ENCODE measurements at places on chromosomes 7 and 10.

GRCh38 chr7:131629217-131629882 is 72.9 kb upstream of the PODXL start:
- no peak for DNase-seq

DNA sequence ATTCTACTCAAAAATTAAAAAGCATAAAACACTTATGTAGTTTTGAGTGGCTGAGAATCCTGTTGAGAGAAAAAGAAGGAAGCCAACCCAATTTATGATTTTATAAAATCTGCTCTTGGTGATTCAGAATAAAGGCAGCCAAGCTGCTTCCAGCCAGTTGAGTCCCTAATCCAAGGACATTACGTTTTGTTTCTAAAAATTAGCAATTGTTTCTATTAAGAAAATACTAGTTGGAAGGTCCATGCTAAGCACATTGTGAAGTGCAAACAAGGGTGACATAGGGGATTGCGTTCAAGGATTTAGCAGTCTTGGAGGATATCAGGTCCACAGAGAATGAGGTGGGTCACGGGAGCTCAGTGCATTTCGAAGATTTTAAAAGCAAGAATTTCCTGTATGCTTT is 987.7 kb downstream of the TYW1 start:
- DNase-seq: no peak

DNA sequence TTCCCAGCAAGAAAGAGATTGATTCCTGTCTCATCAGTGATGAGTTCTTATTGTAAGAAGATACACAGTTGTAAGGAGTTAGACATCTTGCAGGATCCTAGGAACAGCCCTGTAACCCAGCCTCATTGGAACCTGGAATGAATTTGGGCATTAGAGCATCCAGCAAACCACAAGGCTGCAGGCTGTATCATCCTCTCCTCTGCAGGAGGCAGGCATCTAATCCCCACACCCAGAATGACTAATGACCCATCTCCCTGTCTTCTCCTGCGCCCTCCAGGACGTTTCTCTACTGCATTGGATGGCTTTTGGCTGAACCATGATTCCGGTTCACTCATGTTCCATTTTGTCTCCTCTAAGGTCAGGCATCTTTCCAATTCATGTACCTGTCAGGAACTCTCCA is 233.9 kb downstream of the POU6F2 start:
- DNase-seq: no peak

GRCh38 chr10:125200396-125200795 is 40.0 kb upstream of the CTBP2 start:
- no peak for DNase-seq

DNA sequence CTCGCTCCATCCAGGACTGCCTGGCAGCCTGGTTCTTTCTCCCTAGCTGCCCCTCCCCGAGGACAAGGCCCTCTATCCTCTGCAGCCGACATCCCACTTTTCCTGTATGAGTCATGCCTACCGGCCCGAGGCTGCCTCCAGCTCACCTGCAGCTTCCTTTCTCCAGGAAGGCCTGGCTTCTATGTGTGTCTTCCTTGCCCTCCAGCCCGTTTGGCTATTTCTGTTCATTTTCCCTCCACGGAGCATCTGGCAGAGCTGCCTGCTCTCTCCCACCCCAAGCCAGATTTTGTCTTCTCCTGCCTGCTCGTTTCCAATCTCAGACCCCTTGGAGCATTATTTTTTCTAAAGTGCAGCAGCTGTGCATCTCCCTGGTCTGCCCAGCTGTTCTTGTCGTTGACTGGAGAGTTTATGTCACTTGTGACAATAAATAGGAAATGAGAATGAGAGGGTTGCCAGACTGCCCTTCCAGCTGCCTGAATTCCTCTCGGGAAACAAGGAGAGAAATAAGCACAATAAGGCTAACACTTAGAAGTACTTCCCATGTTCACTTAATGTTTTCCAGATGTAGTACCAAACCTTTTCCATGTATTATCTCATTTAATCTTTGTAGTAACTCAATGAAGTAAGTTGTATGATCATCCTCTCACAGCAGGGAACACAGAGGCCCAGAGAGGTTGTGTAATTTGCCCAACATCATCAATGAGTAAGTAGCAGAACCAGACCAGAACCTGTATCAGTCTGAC is 19.7 kb downstream of the UBTD1 start:
- no peak for DNase-seq

- DNase-seq: no peak
Measured at GRCh38 chr10:81251457-81252115, 623.4 kb upstream of the NRG3 start.

- DNase-seq: no peak
Measured at GRCh38 chr10:8300925-8301324, 246.4 kb downstream of the GATA3 start.

DNA sequence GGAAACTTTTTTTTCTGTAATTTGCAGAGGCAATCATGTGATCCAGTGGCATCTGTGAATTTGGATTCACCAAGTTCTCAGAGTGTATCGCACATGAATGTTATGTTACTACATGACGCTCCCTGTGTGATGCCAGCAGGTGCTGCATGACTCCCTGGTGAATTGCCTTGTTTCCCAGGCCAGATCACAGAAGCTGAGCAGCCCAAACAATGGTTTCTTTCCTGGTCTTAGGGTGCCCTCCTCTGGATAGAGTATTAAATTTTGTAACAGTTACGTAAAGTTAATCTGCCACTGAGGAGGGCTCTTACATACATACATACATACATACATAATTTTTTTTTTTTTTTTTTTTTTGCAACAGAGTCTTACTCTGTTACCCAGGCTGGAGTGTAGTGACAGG is 3.6 kb downstream of the ZSCAN21 start:
- no peak for DNase-seq

GRCh38 chr10:100356067-100357017 is 9.3 kb downstream of the SCD start:
- DNase-seq: no peak

- DNase-seq: no peak
Measured at GRCh38 chr7:98217623-98218582, 6.7 kb downstream of the BHLHA15 start.

DNA sequence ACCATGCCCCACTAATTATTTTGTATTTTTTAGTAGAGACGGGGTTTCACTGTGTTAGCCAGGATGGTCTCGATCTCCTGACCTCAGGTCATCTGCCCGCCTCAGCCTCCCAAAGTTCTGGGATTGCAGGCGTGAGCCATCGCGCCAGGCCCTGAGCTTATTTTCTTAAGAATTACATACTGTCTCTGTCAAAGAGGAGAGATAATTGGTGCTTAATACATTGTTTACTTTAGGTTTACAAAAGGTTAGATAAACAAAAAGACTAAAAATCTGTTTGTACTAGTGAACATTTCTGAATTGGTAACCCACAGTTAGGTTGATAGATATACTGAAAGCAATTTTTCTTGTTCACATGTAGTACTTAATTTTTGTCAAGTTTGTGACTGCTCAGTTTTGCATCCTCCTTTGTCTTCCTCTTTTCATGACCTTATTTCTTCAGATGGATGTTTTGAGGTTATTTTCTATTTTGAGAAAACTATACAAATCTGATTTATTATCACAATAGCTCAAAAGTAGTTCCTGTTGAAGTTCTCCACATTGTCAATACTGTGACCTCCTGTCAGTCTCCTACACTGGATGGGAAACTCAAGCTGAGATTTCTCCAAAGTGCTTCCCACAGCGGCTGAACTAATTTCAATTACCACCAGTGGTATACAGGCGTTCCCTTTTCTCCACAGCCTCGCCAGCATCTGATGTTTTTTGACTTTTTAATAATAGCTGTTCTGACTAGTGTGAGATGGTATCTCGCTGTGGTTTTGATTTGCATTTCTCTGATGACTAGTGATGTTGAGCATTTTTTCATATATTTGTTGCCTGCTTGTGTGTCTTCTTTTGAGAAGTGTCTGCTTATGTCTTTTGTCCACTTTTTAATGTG is 22.5 kb downstream of the HHEX start:
- no peak for DNase-seq

GRCh38 chr10:62996925-62997324 is 136.2 kb upstream of the NRBF2 start:
- no peak for DNase-seq

- DNase-seq: no peak
Measured at GRCh38 chr7:3482147-3482921, 181.3 kb downstream of the SDK1 start.

GRCh38 chr10:72126184-72126871 is 38.0 kb upstream of the SPOCK2 start:
- no peak for DNase-seq

- DNase-seq: no peak
Measured at GRCh38 chr7:23404546-23405239, 65.6 kb downstream of the IGF2BP3 start.

GRCh38 chr10:72637398-72637857 is 11.5 kb upstream of the MICU1 start:
- DNase-seq: no peak

DNA sequence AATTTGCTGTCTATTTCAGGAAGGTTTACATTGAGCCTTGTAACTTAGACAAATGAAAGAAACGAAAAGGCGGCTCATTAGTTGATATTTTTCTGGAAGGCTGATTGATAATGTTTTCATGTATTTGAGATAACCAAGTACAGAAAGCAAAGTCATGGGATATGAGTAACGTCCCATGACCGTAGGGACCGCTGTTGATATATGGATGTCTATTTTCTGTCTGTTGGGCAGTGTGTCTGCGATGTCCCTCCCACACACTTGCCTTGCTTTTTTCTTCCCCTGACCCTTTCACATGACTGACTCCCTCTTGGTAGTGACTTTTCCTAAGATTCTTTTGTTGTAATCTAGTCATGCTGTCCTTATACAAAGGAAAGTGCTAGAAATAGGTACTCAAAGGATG is 57.0 kb upstream of the GPR158 start:
- no peak for DNase-seq

GRCh38 chr7:33237036-33237435 is 107.7 kb downstream of the BBS9 start:
- DNase-seq: no peak

GRCh38 chr7:47940088-47941013 is 7.9 kb downstream of the PKD1L1 start:
- no peak for DNase-seq

GRCh38 chr10:87545783-87546182 is 41.1 kb downstream of the MINPP1 start:
- DNase-seq: no peak

GRCh38 chr7:469563-469961 is 50.1 kb downstream of the PDGFA start:
- no peak for DNase-seq

- DNase-seq: no peak
Measured at GRCh38 chr7:131657881-131658280, 101.5 kb upstream of the PODXL start.

DNA sequence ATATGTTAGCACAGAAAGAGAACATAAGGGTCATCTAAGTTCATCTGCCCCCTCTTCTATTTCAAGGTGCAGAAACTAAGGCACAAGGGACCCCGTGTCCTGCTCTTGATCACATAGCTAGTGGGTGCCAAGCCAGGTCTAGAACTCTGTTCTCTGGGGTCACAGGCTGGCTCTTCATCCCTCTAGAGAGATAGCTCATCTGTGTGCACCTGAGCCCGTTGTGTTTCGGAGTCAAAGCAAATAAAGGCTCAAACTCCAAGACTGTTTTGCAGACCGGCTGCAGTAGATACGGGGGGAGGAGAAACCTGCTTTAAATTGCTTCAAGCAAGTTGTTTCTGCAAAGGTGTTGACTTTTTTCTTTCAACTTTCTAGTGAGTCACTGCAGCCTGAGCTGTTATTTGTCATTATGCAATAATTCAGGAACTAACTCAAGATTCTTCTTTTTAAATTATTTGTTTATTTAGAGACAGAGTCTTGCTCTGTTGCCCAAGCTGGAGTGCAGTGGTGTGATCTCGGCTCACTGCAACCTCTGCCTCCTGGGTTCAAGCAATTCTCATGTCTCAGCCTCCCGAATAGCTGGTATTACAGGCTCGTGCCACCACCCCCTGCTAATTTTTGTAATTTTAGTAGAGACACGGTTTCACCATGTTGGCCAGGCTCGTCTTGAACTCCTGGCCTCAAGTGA is 6.5 kb downstream of the BLVRA start:
- no peak for DNase-seq

DNA sequence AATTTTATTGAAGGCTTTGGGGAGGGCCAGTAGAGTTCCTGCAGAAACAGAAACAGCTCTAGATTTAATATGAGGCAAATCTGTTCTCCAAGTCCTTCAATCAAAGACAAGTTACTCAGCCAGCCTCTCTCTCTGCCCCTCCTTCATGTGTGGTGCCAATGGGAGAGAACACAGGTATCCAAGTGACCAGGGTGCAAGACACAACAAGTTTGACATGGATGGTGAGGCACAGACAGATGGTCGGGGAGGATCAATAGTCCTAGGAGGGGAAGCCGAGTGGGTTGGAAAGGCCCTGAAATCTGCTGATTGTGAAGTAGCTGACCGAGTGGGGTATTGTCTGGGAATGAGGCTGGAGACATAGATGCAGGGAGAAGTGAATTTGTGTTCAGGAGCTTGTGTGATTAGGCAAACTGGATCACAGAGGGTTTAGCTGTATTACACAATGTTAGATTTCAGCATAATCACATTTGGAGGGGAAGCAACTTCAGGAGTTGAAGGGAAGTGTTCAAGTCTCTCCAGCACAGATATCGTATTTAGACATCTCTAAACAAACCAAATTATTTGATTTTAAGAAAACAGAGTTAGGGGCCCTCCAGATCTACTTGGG is 1.5 kb downstream of the GIMAP1 start:
- no peak for DNase-seq

- no peak for DNase-seq
Measured at GRCh38 chr7:6250364-6250833, 22.0 kb downstream of the CYTH3 start.

GRCh38 chr10:107450056-107450455 is 285.6 kb upstream of the SORCS1 start:
- no peak for DNase-seq

GRCh38 chr7:37446371-37446770 is 2.3 kb downstream of the ELMO1 start:
- DNase-seq: no peak

DNA sequence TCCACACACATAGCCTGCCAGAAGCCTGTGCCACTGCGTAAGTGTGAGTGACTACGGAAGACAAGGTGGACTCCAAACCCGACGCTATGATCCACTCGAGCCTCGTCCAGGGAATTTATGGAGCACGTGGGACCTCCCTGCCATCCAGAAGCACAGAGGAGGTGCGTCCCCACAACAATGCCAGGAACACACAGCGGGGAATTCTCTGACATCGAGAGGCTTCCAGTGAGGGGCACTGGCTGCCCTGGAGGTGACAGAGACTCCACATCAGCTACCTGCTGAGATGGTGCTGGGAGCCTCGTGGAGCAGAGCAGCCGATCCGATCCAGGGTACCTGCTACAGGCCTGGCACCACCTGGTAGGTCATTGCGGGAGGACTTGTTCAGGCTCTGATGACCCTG is 72.2 kb upstream of the INSIG1 start:
- DNase-seq: no peak
